ENCODE measurements at places on chromosomes 2 and 18. TPM values are rescaled to one million over a fixed set of nuclear protein-coding genes. Genes with fewer than 3 reads are reported as not detected.

The MC4R gene
- not detected for total RNA-seq

The SLC4A3 gene
- not detected for total RNA-seq

The NT5DC4 gene
- not detected for total RNA-seq

The IL1F10 gene
- not detected for total RNA-seq

The WIPF1 gene
- total RNA-seq, result 372 TPM

The INO80C gene
- total RNA-seq, result 26.7 TPM

The CTDSP1 gene
- 204 TPM for total RNA-seq

The GALNT5 gene
- not detected for total RNA-seq

The SCYGR4 gene
- not detected for total RNA-seq

The COLEC12 gene
- total RNA-seq, result not detected

The HMSD gene
- total RNA-seq, result 1.2 TPM

The OLA1 gene
- total RNA-seq, result 93.7 TPM

The MC5R gene
- total RNA-seq, result 0.09 TPM
